Stimulated activated CD4-positive, alpha-beta T cell treated with anti-CD3 and anti-CD28 coated beads, Interleukin-12 subunit alpha, Interleukin-12 subunit beta, amount 100 ng/mL, for 24 hours (primary cell): ENCODE measurements at places on chromosomes 4 and X.
A peak's percentile ranks its signal among the peaks of the same experiment; 100 is the strongest.

- DNase-seq: no peak
These were observed 43.6 kb upstream of the TBC1D9 start for GRCh38 chr4:140799686-140800225.

GRCh38 chrX:117120700-117121099, 657.9 kb upstream of the CT83 start:
- DNase-seq: no peak

GRCh38 chr4:174211622-174212044, 71.8 kb downstream of the FBXO8 start:
- no peak for DNase-seq

GRCh38 chrX:129783291-129783713, 3.6 kb downstream of the SASH3 start:
- DNase-seq: no peak

DNA sequence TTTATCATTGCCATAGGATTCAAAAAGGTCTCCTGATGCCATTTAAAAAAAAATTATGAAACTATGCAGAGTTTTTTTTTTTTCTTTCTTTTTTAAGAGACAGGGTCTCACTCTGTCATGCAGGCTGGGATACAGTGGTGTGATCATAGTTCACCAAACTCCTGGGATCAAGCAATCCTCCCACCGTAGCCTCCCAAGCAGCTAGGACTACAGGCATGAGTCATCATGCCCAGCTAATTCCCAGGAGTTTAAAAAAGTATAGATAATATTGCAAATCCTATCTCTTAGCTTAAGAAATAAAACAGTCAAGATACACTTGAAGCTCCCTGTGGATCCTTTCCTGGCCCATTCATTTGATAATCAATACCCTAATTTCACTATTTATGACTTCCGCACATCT, 58.6 kb upstream of the PRSS48 start:
- no peak for DNase-seq

GRCh38 chr4:169372791-169373190, 102.0 kb upstream of the SH3RF1 start:
- DNase-seq: no peak

- peak; percentile 17 for DNase-seq
These were observed at the start of gene CCSER1 for GRCh38 chr4:90127223-90127705. CCSER1 (plus strand) TSS chr4:90127394.

GRCh38 chr4:110487873-110488272, 11.9 kb downstream of the ENPEP start:
- DNase-seq: no peak

DNA sequence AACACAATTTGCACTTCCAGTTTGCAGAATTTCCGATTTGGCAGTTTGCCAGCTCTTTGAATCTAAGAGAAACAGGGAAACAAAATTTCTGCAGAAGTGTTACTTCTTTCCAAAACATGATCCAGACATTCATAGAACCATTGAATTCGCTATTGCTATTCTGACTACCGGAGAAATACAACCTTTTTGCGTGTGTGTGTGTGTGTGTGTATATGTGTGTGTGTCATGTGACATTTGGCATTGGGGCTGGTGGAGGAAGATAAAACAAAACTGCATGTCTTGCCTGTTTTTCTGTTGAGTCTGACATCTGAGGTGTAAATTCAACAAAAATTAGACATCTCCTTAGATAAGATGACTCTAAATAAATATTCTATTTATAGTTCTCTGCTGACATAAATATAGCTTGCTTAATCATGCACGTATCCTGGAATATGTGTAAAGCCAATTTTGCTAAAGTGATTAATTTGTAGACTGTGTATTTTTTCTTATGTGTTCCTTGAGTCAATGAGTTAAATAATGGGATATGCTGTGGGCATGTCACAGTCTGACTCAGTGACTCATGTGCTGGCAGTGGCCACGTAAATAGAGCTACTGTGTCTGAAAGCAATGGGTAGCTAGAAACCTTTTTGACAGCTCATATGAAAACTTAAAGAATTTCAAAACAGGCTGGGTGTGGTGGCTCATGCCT, 98.9 kb downstream of the HPGD start:
- no peak for DNase-seq

DNA sequence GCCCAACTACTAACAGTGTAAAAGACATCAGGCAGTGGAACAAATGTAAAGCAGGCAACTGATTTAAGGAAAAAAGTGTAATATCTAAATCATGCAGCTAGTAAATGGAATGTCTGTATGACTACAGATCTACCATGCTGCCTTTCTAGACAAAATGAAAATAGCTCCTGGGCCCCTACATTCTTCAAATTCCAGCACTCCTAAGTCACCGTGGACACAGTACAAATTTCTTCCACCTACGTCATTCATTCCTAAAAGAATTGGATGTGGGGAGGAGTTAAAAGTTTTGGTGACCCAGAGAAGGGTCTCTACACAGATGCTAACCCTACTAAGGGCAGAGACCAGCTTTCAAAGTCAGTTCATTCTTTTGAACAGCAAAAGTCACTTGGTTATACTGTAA, 137.2 kb upstream of the ARHGEF9 start:
- DNase-seq: no peak

DNA sequence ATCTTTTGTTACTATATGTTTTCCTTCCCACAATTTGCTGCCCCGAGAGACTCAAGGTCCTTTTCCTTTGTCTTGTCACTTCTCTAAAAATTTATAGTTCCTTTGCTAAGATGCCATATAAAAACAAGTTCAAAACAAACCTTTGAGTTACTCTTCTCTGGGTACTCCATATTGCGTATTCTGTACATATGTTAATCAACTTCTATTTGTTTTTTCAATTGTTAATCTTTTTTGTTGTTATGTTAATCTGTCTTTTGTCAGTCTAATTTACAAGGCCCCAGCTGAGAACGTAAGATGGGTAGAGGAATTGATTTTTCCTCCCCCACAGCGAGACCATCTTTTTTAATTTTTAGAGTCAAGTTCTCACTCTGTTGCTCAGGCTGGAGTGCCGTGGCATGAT, 7.2 kb upstream of the PPEF2 start:
- DNase-seq: no peak

DNA sequence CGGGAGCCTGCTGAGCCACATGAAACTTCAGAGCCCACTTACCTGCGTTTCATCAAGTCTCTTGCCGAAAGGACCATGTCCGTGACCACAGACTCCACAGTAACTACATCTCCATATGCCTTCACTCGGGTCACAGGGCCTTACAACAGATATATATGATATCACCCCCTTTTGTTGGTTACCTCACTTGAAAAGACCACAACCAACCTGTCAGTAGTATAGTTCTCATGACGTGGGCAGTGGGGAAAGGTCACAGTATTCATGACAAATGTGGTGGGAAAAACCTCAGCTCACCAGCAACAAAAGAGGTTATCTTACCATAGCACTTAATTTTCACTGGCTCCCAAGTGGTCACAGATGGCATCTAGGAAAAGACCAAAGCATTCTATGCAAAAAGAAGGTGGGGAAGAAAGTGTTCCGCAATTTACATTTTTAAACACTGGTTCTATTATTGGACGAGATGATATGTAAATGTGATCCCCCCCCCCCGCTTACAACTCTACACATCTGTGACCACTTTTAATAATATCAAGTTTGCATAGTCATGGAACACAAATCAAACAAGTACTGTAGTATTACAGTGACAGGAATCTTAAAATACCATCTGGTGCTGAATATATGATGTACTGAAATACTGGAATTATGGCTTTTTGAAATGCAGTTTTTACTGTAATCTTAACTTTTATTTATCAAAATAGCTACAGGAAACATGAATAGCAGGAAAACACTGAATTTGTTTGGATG, 129.9 kb downstream of the TET2 start:
- DNase-seq: no peak

DNA sequence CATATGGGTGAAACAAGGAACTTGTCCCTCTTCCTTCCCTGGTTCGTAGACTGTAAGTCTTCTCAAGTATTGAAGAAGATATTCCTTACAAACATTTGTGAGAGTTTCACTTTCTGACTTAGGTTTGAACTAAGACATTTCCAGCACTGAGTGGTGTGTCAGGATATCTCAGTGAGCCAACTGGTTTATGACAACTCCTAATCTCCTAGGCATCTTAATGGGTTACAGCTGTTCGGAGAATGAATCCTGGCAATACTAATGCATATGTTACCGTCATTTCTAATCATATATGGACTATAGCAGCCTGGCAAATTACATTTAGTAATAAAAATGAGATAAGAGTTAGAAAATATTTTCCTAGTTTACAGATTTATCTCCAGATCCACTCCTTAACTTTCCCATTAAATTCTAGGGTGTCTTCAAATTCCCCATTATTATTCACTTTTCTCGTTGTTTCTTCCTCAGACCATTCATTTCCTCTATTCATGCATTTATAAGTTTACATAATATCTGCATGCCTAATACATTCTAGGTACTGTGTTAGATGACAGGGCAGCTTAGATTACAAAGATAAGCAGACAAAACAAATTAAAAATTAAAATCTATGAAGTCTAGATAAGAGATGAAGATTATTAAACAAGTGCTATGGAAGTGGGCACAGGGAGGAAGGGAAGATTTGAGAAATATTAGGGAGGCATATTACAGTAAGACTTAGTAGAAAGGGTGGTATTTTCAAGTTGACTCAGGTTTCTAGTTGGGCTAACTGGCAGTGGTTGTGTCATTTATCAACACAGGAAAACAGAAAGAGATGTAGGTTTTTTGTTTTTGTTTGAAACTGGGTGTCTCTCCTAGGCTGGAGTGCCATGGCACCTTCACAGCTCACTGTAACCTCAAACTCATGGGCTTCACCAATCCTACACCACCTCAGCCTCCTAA, 173.9 kb downstream of the WDFY3 start:
- DNase-seq: no peak

DNA sequence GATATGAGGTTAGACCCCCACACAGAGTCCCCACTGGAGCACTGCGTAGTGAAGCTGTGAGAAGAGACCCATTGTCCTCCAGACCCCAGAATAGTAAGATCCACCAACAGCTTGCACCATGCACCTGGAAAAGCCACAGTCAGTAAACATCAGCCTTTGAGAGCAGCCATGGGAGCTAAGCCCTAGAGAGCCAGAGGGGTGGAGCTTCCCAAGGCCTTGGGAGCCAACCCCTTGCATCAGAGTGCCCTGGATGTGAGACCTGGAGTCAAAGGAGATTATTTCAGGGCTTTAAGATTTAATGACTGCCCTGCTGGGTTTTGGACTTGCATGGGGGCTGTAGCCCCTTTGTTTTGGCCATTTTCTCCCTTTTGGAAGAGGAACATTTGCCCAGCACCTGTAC, 35.7 kb downstream of the HSD17B13 start:
- no peak for DNase-seq

DNA sequence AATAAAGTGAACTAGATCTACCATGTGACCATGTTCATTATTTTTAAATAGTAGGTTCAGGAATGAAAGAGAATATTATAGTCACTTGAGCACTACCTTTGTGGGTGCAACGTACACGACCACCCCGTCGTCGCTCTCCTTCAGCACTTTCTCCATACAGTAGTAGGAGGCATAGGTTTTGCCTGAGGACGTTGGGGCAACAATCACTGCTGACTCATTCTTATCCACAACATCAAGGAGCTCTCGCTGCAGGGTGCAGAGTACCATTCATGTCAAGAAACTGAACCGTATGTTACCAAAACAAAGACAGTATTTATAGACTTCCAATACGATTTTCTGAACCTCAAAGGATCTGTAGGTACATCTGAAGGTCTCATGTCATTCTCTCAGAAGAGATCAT, 44.7 kb downstream of the DDX60 start:
- no peak for DNase-seq

- no peak for DNase-seq
These were observed 426.7 kb downstream of the RPA4 start for GRCh38 chrX:97310373-97310772.

- no peak for DNase-seq
These were observed 52.8 kb downstream of the NOP14 start for GRCh38 chr4:2910409-2910808.

DNA sequence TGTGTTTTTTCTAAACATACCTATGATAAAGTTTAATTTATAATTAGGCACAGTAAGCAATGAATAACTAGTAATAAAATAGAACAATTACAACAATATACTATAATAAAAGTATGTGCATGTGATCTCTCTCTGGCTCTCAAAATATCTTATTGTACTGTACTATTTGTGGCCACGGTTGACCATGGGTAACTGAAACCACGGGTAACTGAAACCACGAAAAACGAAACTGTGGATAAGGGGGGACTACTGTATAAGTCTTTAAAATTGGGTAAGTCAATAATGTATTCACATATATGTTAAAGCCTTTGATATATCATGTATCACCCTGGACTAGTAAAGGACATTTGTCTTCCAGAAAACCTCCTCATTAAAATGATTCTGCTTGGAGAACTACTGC, 20.0 kb downstream of the TMEM154 start:
- no peak for DNase-seq

GRCh38 chrX:15848576-15848975, 6.0 kb downstream of the AP1S2 start:
- DNase-seq: no peak

GRCh38 chr4:62618042-62618441, 1417.9 kb downstream of the ADGRL3 start:
- no peak for DNase-seq

GRCh38 chr4:167119392-167119791, 114.9 kb downstream of the SPOCK3 start:
- DNase-seq: no peak

DNA sequence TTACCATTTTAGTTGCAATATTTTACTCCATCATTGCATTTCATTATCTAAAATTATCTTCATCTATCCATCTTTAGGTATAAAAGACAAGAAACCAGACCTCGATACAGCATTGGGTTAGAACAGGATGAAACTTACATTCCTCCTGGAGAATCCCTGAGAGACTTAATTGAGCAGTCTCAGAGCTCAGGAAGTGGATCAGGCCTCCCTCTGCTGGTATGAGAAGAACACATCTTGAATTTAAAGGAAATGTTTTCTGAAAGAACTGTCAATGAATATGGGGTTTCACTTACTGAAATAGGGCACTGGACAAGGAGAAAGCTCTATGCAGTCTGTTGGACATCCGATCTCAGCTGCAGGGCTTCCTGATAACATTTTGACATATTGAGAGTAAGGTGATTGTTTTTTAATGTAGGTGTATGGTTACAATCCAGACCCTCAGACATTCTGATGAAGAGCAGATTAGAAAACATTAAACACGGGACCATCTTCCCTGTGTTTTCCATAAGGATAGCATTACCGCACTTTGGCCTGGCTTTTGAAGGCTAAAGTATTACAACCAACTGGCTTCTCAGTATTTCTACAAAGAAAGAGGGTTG, 367.2 kb downstream of the BMPR1B start:
- DNase-seq: no peak

DNA sequence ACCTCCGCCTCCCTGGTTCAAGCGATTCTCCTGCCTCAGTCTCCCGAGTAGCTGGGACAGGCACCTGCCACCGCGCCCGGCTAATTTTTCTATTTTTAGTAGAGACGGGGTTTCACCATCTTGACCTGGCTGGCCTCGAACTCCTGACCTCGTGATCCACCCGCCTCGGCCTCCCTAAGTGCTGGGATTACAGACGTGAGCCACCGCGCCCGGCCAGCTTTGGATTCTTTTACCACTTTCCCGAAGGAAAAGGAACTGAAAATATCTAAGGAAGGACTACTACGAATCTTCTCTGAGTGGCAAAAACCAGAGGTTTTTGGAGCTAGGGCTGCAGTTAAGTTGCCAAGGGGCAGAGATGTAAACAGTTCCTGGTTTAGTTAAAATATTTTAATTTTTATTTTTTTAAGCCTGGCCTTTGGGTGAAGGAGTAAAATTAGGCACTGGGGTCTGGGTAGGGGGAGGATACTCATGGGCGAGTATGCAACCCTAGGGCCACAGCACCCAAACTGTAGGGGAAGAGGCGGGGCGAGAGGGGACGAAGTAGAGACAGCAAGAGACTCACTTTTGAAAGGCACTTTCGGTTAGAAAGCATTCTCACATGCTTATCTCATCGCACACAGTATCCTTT, 525 bp upstream of the CISD2 start:
- DNase-seq: peak; percentile 4

- DNase-seq: no peak
These were observed 64.5 kb downstream of the IQCM start for GRCh38 chr4:149751174-149751573.
